ENCODE measurements at places on chromosomes 16 and 17. TPM values are rescaled to one million over a fixed set of nuclear protein-coding genes. Genes with fewer than 3 reads are reported as not detected.

GRCh38 chr16:74320707-74321106 lies 24.1 kb downstream of the PSMD7 start:
- no peak for DNase-seq

DNA sequence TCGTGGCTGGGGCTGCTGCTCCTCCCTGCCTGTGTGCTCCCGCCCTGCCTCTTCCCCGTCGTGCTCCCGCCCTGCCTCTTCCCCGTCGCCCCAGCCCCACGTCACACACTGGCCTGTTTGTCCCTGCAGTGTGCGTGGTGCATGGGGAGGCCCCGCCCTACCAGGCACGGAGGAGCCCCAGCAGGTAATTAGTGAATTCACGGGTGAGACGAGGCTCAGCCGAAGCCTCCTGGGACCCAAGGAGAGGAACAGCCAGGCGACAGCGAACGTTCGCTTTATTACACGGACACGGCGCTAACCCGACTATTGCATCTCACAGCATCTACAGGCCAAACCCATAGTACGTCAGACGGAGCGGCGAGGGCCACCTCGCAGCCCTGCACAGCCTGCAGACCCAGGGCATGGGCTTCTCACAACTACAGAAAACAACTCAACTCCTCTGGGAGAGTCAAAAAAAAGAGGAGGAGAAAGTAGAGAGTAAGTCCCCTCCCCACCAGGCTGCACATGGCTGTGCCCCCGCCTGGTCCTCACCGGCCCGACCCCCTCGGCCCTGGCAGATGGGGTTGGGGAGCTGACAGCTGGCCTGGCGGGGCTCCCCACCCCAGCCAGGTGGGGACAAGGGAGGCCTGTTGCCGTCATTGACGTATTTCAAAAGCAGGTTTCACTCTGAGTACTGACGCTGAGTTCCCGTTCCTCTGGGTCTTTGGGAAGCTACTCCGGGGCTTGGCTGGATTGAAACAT lies 4.3 kb upstream of the PABPN1L start:
- DNase-seq = no peak

DNA sequence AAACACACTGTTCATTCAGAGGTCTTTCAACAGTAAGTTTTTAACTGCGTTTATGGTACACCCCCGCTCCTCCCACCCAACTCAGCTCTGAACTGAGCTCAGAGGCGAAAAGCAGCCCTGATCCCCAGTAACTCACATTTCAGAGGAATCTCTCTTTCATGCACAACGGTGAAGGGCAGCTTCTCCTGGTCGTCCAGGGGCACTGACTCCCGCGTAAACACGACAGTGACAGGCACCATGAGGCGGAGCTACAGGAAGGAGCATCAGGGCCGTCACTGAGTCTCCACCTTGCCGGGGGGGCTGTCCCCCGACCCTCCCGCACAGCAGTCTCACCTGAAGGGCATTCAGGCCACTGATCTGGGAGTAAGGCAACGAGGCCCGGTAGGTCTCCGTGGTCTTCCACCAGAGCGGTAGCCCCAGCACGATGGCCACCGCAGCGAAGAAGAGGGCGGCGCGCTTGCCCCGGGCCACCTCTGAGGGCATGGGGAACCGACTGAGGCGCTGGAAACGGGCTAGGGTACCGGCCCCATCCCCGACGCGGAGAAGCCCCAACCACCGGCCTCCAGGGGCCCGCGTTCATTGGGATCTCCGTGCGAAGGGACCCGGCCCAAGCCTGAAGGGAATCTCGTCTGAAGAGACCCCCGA lies 486 bp downstream of the PIGS start:
- DNase-seq = no peak

- DNase-seq = peak; percentile 79
Observed at GRCh38 chr16:56246051-56246817, 54.9 kb downstream of the GNAO1 start.

- DNase-seq = no peak
Observed at GRCh38 chr16:53605356-53605755, 98.3 kb downstream of the RPGRIP1L start.

Gene ADORA2B
- polyA plus RNA-seq = 50.0 TPM

Gene GEMIN4
- polyA plus RNA-seq = 34.2 TPM

Data from keratinocyte (primary cell).